ENCODE measurements at places on chromosomes 3 and 15.
A peak's percentile ranks its signal among the peaks of the same experiment; 100 is the strongest.

- DNase-seq: no peak
Measured at GRCh38 chr3:126154391-126155279, 25.8 kb downstream of the ALDH1L1 start.

DNA sequence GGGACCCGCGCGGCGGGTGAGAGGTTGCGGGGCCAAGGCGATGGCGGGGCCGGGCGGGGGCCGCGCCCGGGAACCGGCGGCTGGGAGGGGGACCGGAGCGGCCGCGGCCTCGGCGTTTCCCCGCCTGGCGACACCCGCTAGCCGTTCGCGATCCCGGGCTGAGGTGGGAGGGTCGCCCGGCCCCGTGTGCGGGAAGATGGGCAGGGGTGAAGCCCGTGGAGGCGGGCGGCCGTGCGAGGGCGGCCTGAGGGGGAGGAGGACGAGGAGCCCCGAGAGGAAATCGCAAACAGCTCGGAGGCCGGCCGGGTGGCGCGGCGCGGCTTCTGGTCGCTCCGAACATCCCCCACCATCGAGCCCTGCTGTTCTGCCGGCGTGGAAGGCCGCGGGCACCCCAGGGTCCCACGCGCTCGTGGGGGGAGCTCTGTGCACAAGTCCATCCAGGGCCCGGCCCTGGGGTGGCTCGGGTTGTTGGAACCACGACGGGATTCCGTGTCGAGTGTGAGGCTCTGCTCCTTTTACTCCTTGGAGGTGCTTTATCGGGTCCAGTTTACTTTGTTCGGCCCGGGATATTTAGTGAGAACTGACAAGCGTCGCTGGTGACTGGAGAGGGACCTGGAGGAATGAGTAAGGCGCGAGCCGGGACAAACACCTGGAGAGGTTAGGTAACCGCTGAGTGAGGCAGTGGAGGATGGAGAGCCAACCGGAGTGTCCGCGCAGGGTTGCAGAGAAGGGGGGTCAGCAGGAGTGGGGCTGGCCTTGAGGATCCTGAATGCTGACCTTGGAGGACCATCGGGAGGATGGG is 728 bp downstream of the CRTC3 start:
- peak; percentile 38 for DNase-seq

DNA sequence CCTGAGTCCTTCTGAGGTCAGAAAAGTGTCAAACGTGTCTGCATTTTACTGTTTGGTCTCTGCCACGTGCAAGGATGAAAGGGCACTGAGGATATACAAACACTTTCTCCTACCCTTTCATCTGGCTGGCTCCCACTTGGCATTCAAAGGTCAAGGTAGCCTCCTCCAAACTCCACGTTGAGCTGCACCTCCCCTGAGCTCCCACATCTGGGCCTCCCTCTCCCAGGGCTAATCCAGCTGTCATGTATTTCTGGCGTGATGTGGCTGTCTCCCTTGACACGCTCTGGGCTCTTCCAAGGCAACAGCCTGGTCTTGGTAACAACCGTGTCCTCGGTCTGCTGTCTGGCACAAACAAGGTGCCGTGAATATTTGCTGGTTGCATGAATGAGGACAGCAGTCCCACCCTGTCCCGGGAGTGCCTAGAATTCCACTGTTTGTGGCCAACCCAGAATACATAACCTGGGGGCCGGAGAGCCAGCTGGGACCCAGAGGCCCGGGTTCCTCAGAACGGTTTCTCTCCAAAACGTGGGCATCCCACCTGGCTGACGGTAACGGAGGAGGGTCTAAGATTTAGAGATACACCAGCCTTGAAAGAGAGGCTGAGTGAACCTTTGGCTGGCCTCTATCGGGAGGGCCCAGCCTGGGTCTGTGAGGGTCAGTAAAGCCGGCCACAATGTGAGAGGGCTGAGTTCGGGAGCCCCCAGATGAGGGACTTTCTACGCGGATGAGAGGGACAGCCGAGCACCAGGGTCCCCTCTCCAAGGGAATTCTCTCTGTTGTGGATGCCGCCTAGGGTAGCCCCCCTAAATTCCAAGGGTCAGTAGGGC is 767 bp downstream of the GLT8D1 start:
- no peak for DNase-seq

DNA sequence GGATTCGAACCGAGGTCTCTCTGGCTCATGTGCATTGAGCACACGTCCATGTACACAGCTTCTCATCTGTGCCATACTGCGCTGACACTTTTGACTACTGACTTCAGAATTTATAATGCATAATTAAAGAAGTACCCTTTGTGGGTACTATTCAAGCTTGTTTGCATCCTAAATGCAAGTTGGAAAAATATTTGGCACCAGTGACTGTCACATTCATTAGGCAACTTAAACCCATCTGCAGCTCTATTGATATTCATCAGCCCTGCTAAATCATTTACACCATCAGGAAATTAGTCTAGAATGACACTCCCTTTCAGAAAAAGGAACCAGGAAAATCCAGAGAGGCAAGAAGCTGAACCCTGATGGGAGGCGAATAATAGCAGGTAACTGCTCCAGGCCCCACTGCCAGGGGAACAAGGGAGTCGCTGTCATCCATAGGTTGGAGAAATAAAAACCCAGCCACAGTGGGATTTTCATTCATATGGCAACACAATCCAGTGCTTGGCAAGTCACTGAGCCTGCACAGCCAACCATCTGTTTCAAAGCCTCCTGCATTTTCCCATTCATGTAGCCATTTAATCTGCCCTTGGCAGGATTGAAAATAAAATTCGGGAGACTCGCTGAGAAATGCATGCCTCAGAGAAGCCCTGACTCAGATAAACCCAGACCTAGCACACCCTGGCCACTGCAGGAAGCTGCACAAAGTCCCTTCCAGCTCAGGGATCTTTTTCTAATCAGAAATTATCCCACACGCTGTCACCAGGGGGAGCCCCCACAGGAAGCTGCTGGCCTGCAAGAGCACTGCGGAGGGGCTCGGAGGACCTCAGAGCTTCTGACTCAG is 103.0 kb upstream of the VEPH1 start:
- DNase-seq: peak; percentile 29

DNA sequence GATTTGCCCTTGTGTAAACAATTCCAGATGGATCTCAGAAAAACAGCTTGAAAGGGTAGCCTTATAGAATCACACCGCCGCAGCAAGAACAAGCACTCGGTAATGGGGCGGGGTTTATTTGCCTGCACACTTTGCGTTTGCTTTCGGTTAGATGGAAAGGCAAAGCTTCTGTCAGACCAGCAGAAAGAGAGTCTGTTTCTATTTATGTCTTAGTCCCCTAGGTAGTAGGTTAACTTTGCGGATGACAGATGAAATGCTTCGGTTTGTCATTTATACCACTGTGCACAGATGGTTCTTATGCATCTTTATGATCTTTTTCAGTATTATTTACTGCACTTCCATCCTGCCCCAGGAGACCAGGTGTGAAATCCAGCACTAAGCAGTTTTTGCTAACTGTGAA is 62.2 kb downstream of the PYDC2 start:
- DNase-seq: no peak

DNA sequence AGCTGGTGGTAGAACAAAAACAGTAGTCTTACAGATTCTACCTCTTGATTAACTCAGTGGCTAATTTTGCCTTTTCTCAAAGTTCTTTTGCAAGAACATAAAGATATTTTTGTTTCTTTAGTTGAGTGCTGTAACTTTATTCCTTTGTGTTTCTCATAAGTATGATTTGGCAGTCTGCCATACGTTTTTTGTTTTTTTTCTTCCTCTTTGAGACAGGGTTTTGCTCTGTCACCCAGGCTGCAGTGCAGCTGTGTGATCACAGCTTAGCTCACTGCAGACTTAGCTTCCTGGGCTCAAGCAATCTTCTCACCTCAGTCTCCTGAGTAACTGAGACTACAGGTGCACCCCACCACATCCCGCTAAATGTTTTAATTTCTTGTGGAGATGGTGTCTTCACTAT is 22.4 kb downstream of the B3GNT5 start:
- DNase-seq: no peak

Measured in activated naive CD4-positive, alpha-beta T cell (primary cell).